ENCODE measurements at places on chromosomes 5 and 9. TPM values are rescaled to one million over a fixed set of nuclear protein-coding genes. Genes with fewer than 3 reads are reported as not detected.

Gene CD274
- total RNA-seq, result 0.33 TPM

Gene SELENOP
- 58.1 TPM for total RNA-seq

Gene ESM1
- total RNA-seq, result 1.1 TPM

Gene THBS4
- total RNA-seq, result 1.5 TPM

Gene OSTF1
- total RNA-seq, result 27.7 TPM

Gene LRRC70
- total RNA-seq, result 1.2 TPM

Data from fibroblast of the aortic adventitia (primary cell).